ENCODE measurements at places on chromosomes 6 and 20.
A peak's percentile ranks its signal among the peaks of the same experiment; 100 is the strongest.

DNA sequence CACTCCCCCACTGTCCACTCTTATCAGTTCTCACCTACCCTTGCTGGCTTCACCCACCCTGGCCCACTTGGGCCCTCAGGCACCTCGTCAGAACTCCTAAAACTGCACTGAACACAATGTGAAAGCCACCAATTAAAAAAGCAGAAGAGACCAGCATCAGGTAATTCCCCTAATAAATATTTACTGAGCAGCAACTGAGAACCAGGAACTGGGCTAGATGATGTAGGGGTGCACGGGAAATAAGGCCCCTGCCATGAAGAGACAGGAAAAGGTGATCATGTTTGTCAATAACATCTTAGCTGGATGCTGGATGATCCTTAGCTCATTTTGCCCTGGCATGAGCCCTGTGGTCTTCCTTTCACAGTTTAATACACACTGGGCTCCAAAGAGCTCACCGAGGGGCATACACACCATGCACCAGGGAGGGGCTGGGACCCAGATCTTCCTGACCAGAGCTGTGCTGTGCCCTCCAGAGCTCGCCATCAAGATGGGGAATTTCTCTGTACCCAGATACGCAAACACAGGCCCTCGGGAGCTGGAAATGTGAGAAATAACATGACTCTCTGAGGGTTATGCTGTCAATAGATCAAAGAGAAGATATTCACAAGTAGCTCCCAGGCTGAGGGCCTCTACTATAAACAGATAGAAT, 113.6 kb upstream of the SLC22A16 start:
- DNase-seq, result no peak

DNA sequence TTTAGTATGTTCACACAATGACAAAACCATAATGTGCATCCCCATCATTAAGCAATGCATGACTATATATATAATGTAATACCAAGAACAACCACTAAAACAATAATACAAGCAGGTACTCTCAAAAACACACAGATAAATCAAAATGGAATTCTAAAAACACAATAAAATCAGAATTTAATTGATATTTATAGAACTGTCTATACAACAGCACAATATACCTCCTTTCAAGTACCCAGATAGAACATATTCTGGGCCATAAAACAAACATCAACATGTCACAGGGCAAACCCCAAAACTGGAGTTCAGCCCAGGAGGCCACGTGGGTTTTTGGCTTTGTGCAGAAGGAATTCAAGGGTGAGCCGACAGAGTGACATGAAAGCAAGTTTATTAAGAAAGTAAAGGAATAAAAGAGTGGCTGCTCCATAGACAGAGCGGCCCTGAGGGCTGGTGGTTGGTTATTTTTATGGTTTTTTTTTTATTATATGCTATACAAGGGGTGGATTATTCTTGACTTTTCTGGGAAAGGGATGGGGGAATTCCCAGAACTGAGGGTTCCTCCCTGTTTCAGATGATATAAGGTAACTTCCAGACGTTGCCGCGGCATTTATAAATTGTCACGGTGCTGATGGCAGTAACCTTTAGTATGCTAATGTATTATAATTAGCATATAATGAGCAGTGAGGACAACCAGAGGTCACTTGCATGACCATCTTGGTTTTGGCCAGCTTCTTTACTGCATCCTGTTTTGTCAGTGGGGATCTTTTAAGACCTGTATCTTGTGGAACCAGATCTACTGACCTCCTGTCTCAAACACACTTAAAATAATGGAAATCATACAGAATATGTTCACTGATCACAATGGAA, 5.6 kb downstream of the RAB23 start:
- DNase-seq, result no peak

DNA sequence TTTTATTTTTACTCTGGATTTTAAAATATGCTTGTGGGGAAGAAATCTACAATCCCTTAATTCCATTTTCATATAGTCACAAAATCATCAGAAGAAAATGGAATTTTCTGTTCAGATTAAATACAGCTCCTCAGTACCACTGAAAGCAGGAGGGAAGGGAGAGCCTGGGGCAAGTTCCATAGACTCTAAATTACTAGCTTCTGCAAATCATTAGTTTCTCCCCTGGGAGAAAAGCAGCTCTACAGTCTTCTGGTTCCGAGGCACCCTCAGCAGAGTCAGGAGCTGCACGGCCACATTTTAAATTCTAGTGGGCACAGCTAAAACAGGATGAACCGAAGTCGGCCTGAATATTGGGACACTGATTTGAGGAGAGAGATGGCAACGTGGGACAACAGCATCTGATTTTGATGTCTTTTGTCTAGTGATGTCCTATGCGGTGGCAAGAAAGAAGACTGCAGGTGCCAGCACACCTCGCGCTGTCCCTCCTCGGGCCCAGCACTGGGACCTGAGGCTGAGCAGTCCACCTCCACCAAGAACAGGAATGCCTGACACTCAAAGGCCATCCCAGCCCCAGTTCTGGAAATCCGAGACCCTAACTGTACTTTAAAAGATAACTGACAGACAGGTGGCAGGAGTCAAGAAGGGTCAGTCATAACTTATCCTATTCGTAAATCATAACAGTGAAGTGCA, 90.7 kb downstream of the FOXC1 start:
- no peak for DNase-seq

- DNase-seq, result no peak
Measured at GRCh38 chr6:129959358-129959930, 58.9 kb upstream of the L3MBTL3 start.

- no peak for DNase-seq
Measured at GRCh38 chr20:36498386-36499179, 42.7 kb upstream of the MYL9 start.

GRCh38 chr20:38066969-38067716, 33.6 kb downstream of the RPRD1B start:
- DNase-seq, result no peak

DNA sequence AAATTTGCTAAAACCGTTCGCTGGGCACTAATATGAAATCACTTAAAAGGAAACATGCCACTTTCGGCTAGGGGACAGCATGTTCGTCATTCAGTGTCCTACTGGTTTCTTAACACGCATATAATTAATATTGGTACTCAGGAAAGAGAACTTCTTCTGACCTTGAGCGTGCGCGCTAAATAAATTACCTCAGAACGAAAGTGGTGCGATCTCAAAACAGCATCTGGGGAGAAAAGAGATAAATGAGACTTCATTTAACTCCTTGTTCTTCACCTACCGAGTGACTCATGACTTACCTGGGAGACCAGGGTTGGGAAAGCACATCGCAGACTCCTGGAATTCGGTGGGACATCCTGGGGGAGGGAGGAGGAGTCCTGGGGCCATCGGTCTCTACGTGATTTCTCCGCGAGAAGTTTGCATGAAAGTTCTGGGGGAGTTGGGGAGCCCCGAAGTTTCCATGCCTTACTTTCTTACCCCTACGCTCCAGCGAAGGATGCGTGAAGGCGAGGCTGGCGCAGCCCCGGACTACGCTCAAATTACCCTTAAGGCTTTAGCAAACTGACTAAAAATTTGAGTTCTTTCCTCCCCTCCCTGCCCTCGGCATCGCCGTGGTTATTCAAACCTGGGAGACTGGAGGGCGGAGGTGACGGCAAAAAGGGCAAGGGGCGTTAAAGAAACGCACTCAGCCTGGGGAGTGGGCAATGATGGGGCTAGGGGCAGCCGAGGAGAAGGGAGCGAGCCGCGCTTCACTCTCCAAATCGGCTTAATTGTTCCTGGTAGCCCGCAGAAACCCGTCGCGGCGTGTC, 1.1 kb upstream of the BEND6 start:
- DNase-seq, result peak; percentile 29

DNA sequence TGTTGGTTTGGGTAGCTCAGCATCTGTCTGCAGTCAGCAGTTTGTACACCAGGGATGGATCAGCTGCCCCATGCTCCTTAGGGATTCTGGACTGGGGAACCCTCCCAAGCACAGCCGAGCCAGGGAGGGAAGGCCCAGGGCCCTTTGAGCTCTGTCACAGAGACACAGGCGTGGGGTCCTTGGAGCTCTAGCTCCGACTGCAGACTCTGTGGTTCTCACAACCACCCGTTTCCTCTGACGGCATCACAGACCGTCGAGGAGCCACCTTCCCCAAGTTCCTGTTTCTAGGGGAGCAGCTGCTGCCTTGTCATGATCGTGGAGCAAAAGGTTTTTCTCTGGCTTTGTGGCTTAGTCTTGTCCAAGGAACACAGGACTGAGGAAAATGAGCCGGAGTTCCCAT, at the start of gene SLA2:
TSS of gene SLA2 (minus strand) at position 199 of the 400 bp plus-strand sequence. CDS start 4,861 bp downstream, outside the sequence.
- no peak for DNase-seq

DNA sequence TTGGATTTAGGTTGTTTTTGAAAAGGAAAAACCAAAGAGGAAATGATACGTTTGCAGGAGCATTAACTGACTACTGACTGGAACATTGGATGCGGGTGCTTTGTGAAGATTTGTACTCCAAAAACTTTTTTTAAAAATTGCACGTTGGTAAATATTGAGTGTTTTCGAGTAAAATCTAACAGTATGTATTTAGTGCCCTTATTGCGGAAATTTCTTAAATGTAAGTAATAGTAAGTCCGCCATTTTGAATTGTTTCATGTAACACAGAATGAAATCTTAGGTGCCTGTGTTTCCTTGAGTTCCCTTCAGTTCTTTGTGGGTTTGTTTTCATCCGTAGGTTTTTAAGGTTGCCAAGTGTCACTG, 15.2 kb upstream of the LIN28B start:
- DNase-seq, result no peak

DNA sequence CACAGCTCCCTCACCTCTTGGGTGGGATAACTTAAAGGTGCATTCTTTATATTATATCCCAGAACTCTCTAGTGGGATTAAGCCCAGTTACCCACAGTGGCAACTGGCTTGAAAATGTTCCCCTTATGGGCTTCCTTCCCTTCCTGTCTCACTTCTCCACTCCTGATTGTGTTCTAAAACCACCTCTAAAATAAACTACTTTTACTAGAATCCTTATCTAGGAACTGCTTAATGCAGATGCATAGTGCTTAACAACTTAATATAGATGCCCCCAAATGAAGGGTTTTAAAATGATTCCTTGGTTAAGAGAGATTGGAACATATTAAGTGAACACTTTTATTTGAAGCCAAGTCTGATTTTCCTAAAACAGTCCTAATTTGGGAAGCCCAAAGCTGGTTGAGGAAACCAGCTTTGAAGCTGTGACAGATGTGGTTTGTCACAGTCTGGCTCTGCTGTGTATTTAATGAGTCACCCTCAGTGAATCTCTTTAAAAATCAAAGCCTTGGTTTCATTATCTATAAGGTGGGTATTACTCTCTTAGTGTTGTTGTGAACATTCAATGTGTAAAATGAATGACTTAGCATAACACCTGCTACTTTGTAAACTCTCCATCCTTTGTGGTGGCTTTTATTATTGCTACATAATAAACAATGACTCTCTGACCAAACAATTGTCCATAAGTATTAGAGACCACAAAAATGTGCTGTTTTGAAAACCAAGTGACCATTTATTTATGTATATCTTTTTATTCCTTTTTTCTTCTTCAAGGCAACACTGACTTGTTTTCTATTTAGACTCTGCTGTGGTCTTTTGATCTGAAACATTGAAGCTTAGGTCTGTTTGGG, 24.4 kb downstream of the PLCB1 start:
- no peak for DNase-seq

- DNase-seq, result no peak
Measured at GRCh38 chr6:147677647-147678046, 169.2 kb downstream of the SAMD5 start.
